ENCODE measurements at places on chromosomes 3 and 15.

GRCh38 chr3:8887435-8888300 lies 75.6 kb downstream of the RAD18 start:
- DNase-seq = no peak

- no peak for DNase-seq
Measured at GRCh38 chr3:175422744-175423143, 563.6 kb downstream of the NAALADL2 start.

GRCh38 chr3:61725851-61726333 lies 164.5 kb downstream of the PTPRG start:
- no peak for DNase-seq

DNA sequence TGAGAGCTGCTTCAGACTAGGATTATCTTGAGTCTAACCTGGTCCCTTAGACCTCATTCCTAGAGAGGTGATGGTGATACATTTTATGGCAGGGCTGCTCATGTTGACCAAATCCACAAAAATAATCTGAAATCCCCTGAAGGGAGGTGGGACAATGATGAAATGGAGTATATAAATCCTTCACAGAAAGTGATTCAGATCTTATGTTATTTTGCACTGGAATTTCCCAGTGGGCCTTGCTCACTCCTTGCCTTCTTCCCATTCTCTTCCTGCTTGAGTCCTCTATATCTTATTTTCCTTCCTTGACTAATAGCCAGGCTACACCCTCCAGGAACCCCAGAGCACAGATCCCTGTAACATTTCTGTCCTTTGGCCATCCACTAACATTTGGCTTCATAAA lies 10.4 kb upstream of the TMEM202 start:
- no peak for DNase-seq

- no peak for DNase-seq
Measured at GRCh38 chr3:107242579-107242978, 134.7 kb upstream of the CCDC54 start.

GRCh38 chr3:114939920-114940319 lies 207.2 kb downstream of the ZBTB20 start:
- DNase-seq = no peak

DNA sequence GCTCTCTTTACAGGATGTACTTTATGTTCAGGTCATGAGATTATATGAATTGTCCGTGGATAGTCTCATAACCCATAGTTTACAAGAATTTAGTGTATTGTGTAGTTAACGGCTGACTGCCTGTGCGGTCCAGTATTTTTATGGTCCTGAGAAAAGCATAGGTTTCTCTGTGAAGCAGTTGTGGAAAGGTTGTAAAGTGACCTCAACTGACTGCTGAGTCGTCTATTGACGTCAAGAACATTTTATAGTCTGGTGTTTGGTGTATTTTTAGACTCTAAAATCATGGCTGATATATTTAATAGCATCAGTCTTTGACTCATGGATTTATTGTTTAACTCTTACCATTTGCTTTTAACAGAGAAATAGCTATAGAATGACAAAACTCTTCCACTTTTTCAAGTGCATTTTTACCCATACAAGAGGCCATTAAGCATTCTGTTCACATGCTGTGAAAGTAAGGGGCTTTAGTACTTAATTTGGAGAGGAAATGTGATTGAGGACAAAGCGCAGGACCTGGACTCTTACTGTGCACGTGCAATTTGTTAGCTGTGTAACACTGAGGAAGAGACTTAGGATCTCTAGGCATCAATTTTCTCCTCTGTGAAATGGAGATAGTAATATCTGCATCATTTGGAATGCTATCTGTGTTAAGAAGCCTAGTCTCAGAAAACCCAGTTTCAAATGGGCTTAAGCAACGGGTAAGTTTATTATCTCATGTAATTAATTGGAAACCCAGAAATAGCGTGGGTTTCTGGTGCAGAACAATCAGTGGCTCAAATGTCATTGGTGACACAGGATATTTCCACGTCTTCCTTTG lies 240.8 kb downstream of the NFKBIZ start:
- no peak for DNase-seq

GRCh38 chr3:132624790-132625189 lies 27.7 kb downstream of the ACKR4 start:
- no peak for DNase-seq

DNA sequence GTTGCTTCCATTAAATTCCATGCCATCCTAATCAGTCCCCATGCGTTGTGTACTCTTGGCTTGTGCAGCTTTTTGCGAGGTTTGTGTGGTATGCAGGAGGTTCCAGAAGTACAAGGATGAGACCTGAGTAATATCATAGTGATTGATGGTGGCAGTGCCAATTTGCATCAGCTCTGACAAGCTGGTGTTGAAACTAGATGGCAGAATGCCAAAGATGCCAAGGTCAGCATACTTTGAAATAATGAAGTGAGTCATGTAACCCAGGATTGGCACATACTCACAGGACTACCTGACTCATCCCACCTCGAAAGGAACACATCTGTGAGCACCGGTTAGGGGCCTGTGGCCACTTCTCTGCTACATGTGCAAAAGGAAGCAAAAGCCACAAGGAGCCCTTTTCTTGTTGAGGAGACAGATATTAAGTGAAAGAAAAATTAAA lies 14.3 kb downstream of the KAT2B start:
- DNase-seq = peak; percentile 66

DNA sequence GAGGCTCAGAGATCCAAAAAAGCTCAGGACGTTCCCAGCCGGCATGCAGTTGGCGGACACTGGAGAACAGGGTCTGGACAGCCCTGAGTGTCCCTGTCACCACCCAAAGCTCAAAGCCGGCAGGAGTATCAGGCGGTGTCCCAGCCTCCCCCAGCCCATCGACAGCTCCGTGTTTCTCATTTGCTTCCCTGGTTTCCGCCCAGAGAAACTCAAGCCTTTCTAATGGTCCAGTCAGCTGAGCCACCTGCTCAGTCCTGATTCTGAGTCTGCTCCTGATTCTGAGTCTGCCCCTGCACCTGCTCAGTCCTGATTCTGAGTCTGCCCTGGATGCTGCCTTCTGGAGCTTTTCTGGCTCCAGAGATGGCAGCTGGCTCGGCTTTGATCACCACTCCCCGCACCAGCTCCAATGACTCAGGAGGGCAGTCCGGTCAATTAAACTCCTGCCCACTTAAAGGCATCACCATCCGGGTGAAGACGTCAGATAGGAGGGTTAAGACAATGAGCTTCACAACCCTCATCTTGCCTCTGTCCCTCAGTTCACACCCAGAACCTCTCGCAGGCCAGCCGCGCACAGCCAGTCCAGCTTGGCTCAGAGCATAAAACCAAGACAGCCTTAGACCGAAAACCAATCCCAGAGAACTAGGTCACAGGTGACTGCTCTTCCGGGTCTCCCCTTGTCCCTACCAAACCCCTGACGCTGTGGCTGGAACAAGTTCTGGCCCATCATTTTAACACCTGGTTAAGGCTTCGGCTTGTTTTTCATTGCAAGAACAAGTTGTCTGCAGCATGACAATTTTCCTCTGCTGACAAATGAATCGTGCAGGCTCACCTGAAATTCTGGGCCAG lies 6.8 kb downstream of the PCSK6 start:
- no peak for DNase-seq

- no peak for DNase-seq
Measured at GRCh38 chr15:49621887-49622286, 1.0 kb downstream of the DTWD1 start.

GRCh38 chr3:136909187-136909586 lies 47.2 kb downstream of the NCK1 start:
- DNase-seq = no peak

- DNase-seq = no peak
Measured at GRCh38 chr15:43316016-43316970, 14.1 kb downstream of the LCMT2 start.

GRCh38 chr3:177493091-177493490 lies 295.8 kb upstream of the TBL1XR1 start:
- no peak for DNase-seq

GRCh38 chr3:46865546-46865945 lies 2.3 kb upstream of the MYL3 start:
- no peak for DNase-seq

- DNase-seq = no peak
Measured at GRCh38 chr3:147846854-147847478, 437.8 kb downstream of the ZIC1 start.

GRCh38 chr15:98063871-98064270 lies 103.4 kb downstream of the ARRDC4 start:
- DNase-seq = no peak

- no peak for DNase-seq
Measured at GRCh38 chr15:88057836-88058235, 198.7 kb downstream of the NTRK3 start.

DNA sequence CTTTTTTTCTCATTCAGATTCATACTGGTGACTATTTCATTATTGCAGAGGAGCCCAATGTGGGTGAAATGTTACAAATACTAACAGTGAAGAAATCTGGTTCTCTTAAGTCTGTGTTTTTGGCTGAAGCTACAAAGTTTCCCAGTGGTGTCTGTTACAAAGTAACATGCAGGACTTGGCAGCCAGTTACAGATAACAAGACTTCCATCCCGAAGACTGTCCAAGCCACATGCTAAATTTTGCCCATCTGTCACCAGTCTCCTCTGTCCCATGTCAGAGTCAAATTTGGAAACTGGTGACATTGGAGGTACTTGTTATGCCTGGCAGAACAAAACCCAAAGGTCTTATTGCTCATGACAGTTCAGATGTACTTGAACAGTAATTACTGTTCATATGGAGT lies 269.2 kb upstream of the GOLIM4 start:
- no peak for DNase-seq

GRCh38 chr3:157311633-157312375 lies 124.8 kb upstream of the PTX3 start:
- no peak for DNase-seq

- DNase-seq = no peak
Measured at GRCh38 chr15:52728899-52729298, 49.7 kb upstream of the ATOSA start.

GRCh38 chr3:11116336-11117059 lies 37.8 kb upstream of the HRH1 start:
- no peak for DNase-seq

DNA sequence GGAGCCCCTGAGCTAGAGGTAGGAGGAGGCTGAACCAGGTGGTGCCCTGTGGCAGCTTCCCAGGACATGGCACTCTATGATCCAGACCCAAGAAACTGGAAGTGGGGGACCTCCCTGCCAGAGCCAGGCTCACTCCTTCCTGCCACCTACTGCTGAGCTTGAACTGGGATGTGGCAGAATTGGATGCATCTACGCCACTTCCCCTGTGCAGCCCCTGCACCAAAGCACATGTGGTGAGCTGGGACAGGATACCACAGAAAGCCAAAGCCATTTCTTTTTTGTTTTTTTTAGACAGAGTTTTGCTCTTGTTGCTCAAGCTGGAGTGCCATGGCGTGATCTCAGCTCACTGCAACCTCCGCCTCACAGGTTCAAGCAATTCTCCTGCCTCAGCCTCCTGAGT lies 518.0 kb upstream of the PPP2R3A start:
- no peak for DNase-seq

DNA sequence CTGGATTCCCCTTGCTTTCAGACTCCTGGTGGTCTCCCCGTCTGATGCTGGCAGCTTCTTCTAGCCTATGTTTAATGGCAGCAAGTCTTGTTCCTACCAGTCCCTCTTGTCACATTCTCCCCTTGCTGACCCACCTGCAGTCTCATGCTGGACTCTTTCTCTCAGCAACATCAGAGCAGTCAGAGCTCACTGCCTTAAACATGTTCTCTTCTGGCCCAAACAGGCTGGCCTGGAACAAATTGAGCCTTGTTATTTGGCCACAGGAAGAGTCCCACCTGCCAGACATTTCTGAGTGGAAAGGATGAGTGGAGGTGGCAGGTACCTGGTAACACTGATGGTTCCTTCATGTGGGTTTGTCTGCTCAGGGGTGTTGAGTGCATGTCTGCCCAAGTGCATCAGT lies 59.2 kb upstream of the APEH start:
- DNase-seq = no peak

DNA sequence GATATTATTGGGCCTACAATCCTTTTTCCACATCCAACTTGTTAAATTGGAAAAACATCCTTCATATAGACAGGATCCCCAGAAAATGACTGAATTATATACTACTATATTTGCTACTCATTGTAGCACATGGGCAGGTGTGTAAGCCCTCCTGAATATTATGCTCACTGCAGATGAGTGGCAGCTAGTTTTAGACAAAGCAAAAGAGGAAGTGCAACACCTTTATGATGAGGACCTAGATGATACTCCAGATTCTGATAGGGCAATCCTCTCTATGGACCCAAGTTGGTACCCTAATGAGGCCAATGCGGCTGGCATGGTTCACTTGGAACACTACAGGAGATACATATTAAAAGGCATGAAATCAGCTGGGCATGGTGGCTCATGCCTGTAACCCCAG lies 119.1 kb upstream of the PLCL2 start:
- no peak for DNase-seq

DNA sequence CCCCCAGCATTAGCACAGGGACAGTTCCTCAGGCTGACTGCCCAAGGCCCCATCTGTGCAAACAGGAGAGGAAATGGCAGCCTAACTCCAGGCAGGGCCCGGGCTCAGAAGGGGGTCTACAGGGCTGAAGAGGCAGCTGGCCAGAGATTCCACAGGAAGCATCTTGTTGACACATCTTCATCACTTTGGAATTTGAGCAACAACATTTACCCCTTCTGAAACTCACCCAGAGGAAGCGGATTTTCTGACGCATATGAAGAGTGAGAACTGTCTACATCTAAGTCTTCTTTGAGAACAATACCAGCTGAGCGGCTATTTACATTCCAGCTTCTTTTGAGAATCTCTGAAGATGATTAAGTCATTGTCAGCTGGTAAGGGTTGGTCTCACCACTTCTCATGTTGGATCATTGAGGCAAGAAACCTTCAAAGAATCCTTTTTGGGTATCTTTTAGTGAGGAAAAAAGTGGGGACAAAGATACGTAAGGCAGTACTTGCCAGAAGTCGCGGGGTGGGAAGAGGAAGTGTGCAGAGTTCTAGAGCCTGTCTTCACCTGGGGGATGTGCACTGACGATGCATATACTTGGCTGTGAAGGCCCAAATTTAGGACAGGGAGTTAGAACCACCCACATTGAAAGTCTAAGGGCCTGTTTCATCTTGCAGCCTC lies 25.4 kb upstream of the SRP14 start:
- DNase-seq = no peak

DNA sequence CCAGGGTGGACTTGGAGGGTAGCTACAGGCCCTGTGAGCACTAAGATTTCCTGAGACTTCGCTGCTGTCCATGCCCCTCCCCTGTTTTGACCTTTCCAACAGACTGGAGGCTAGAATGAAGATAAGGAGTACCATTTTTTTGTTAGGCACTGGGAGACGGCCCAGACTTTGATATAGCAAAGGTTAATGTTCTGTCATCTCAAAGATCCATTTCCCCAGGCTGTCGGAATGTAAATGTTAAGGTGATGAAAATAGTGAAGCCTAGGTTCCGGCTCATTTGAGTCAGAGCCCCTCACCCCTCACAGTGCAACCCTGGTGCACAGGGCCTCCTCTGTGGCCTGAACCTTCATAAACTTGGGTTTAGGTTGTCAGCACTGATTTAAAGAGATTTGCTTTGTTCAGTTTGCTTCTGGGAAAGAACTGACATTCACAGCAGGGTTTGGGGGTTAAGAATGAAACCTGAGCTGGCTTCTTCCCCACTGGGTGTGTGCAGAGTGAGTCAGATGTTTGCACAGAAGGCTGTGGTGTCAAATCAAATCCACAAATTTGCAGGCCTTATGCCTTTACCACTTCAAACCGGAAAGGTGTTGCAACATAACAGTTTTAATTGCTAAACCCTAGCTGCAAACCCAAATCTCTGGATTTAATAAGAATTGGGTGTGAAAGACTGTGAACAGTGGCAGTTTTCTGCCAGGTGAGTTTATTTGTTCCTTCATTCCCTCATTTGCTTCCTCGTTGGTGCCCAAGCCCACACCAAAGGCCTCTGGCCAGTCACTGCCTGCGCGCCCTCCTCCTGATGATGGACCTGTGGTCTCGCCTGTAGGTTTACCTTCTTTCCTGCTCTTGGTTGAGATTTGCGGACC lies 20.6 kb upstream of the KCTD6 start:
- peak; percentile 24 for DNase-seq

All from central memory CD4-positive, alpha-beta T cell (primary cell).